ENCODE measurements at places on chromosomes 5 and 9.
A peak's percentile ranks its signal among the peaks of the same experiment; 100 is the strongest.

DNA sequence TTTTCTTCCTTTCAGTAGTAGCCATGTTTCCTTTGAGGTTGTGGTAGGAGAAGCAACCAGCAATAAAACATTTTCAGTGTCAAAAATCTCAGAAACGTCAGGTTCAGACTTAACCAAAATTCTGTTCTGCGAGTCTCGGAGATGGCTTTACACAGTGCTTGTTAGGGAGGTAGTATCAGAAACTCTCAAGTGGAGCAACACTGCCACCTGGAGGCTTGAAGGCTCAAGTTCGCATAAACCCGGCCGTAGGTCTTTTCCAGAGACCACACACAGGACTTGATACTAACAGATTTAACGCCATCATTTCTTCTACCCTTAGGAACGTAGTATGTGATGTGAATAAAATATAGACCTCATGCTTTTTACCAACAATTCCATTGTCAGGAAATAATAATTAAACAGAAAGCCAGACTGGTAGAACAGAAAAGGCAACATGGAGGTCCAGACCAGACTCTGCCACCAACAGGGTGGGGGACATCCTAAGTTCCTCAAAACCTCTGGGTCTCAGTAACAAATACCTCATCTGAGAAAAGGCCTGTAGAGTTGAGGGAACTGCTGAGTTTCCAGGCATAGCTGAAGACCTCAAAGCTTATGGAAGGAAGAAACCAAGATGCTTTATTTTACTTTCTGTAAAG is 8.5 kb downstream of the PTGER4 start:
- peak; percentile 79 for DNase-seq

DNA sequence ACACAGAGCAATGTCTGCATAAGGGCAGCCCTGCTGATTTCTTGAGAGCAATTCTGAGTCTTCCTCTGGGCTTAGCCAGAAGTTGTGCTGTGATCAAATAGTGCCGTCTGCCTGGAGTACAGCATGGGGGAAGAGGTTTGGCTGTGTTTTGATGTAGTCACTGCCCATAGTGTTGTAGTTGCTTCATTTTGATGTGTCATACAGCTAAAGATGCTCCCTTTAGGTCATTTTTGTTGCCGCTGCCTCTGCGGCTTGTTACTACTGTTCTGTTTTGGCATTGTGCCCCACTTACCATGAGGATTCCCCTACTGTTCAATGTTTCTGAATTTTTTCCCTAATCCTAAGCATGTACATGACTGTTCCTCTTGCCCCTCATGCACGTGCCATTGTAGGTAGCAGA is 23.0 kb downstream of the SLC36A1 start:
- DNase-seq: no peak

- no peak for DNase-seq
These were observed 13.8 kb upstream of the CTSL start for GRCh38 chr9:87711857-87712800.

DNA sequence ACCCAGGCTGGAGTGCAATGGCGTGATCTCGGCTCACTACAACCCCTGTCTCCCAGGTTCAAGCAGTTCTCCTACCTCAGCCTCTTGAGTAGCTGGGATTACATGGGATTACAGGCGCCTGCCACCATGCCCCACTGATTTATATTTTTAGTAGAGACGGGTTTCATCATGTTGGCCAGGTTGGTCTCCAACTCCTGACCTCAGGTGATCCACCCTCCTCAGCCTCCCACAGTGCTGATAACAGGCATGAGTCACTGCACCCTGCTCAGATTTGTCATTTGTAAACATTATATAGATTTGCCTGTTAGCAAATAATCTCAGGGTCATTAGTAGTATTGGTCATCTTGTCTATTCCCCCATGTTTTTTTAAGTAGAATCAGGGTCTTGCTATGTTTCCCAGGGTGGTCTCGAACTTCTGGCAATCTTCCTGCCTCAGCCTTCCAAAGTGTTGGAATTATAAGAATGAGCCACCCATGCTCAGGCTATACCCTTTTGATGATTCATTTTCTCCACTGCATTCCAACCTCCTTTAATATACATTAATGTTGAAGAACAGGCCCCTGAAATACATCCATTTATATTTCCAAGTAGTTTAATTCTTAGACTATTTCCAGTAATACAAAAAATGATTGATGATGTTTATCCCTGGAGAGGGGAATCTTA is 17.3 kb downstream of the CENPH start:
- DNase-seq: no peak

- DNase-seq: no peak
These were observed 680.0 kb downstream of the TAF11L14 start for GRCh38 chr5:18314192-18314778.

- DNase-seq: peak; percentile 65
These were observed at the start of gene RXRA for GRCh38 chr9:134325813-134326723. RXRA (plus strand) TSS chr9:134326455; CDS start chr9:134326632, 177 bp downstream.

- no peak for DNase-seq
These were observed 62.0 kb downstream of the SLC27A6 start for GRCh38 chr5:129027260-129027659.

DNA sequence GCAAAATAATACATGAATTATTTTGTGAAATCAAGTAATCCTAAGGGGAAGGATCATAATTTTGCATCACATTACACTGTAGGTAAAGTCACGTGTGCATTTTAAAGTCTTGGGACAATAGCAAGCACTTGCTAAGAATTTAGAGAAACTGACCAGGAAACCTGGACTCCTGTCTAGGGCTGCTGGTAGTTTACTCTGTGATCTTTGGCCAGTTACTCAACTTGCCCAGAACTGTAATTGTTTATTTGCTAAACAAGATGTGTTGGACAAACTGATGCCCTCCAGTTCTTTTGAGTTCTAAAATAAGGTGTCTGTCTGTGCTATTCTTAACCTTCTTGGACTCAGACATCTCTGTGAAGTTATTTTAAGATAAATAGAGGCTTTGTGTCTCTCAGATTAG is 594.8 kb upstream of the DMAC1 start:
- no peak for DNase-seq

GRCh38 chr9:13281356-13282016 is 2.0 kb upstream of the MPDZ start:
- no peak for DNase-seq

- DNase-seq: no peak
These were observed 83.1 kb downstream of the OLFM1 start for GRCh38 chr9:135170535-135170934.

DNA sequence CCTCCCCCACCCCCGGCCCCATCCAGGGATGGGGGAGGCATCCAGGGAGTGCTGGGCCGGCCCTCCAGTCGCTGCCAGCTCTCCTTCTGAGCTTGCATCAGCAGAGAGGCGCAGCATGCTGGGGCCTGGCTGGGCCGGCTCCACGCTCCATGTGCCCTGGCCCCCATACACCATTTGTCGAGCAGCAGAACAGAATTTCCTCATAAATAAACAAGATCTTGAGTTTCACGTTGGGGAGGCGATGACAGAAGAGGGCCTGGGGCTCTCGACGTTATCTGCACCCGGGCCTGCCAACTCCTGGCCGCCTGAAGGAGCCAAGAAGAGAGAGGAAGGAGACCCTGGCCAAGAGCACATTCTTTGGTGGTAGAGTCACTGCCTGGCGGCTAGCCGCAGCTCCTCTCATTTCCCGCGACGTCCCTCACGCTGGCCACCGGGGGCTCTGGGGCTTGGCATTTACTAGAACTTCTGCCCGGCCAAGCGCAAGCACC is 177.0 kb downstream of the FGF18 start:
- DNase-seq: no peak

GRCh38 chr5:62920856-62921255 is 342.2 kb downstream of the LRRC70 start:
- no peak for DNase-seq

DNA sequence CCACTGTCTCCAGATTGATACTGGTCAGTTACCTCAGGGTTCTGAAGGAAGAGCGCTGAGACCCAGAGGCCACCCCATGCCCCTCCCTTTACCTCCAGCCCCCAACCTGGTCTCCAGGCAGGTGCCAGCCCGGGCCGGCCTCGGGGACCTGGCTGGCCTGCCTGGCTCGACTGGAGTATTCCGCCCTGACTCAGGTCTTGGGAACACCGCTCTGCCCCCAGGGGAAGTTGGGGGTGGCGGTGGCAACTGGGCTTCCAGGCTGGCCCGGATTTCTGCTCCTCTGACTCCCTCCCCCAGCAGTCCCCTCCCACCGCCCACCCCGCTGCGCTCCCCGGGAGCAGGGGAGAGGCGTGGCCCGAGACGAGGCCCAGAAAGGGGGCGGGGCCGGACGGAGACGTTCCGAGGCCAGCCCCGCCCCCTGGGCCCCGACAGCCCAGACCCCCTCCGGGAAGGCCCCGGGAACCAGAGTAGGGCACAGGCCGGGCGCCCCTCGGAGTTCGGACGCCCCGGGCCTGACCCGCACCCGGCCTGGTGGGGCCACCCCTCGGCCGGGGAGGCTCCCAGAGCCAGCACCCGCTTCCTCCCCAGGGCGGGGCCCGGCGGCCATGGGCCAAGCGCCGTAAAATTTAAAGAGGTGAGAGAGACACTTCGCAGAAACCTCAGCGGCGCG is 82.5 kb upstream of the ZBTB43 start:
- DNase-seq: peak; percentile 95

GRCh38 chr5:6496636-6497035 is 48.0 kb downstream of the UBE2QL1 start:
- DNase-seq: no peak

Data from stimulated activated CD4-positive, alpha-beta T cell treated with anti-CD3 and anti-CD28 coated beads, Interleukin-4, amount 100 ng/mL, for 1 hour (primary cell).